A549 treated with ZK216348 at 1 μM for 4 hours (cell line): ENCODE measurements at places on chromosomes 4 and X. TPM values are rescaled to one million over a fixed set of nuclear protein-coding genes. Genes with fewer than 3 reads are reported as not detected.

PDZD4 gene
- 2.9 to 4.8 TPM (median 3.6 TPM) in 5 replicates for total RNA-seq

DUSP21 gene
- total RNA-seq = not detected in 5 replicates

CCNA2 gene
- 31.8 to 49.6 TPM (median 45.6 TPM) in 5 replicates for total RNA-seq

RAB40A gene
- not detected in 5 replicates for total RNA-seq

SLITRK2 gene
- not detected in 5 replicates for total RNA-seq

LRIT3 gene
- total RNA-seq = 0.06 to 0.13 TPM in 2 of 5 replicates, not detected in the others

TGIF2LX gene
- not detected in 5 replicates for total RNA-seq

APBB2 gene
- total RNA-seq = 6.0 to 11.7 TPM (median 10.4 TPM) in 5 replicates

KLB gene
- total RNA-seq = 0.06 to 0.14 TPM (median 0.11 TPM) in 5 replicates

BEX1 gene
- not detected in 5 replicates for total RNA-seq

CPLX1 gene
- total RNA-seq = 0.46 to 1.5 TPM (median 0.88 TPM) in 5 replicates

INPP4B gene
- 3.2 to 7.6 TPM (median 5.9 TPM) in 5 replicates for total RNA-seq

DMRTC1B gene
- total RNA-seq = 0.13 TPM in 1 of 5 replicates, not detected in the others

MAGEA1 gene
- total RNA-seq = 0.09 to 0.28 TPM (median 0.18 TPM) in 4 of 5 replicates, not detected in the other

CENPE gene
- 4.0 to 8.9 TPM (median 7.3 TPM) in 5 replicates for total RNA-seq

TCEANC gene
- 0.40 to 1.1 TPM (median 0.82 TPM) in 5 replicates for total RNA-seq

DIPK2B gene
- not detected in 5 replicates for total RNA-seq

GRPR gene
- 0.08 to 0.13 TPM in 2 of 5 replicates, not detected in the others for total RNA-seq

USP51 gene
- 0.32 to 0.78 TPM (median 0.59 TPM) in 5 replicates for total RNA-seq

MAGIX gene
- 1.3 to 3.7 TPM (median 3.6 TPM) in 5 replicates for total RNA-seq

SPANXA1 gene
- 0.23 to 0.46 TPM in 2 of 5 replicates, not detected in the others for total RNA-seq

BANK1 gene
- 0.65 to 1.0 TPM (median 0.73 TPM) in 5 replicates for total RNA-seq

ZCCHC4 gene
- total RNA-seq = 3.9 to 5.0 TPM (median 4.1 TPM) in 5 replicates

USP17L19 gene
- not detected in 5 replicates for total RNA-seq

UGT2B7 gene
- total RNA-seq = 0.16 to 0.39 TPM (median 0.21 TPM) in 5 replicates

NALF2 gene
- total RNA-seq = 3.7 to 6.2 TPM (median 5.4 TPM) in 5 replicates

SPANXC gene
- 0.74 to 2.4 TPM (median 0.76 TPM) in 3 of 5 replicates, not detected in the others for total RNA-seq

GPRASP1 gene
- total RNA-seq = 0.22 to 0.42 TPM (median 0.34 TPM) in 5 replicates

DCAF8L2 gene
- not detected in 5 replicates for total RNA-seq

TMEM31 gene
- total RNA-seq = 0.40 TPM in 1 of 5 replicates, not detected in the others

PHEX gene
- 0.28 to 0.62 TPM (median 0.43 TPM) in 5 replicates for total RNA-seq

SLC34A2 gene
- 0.19 TPM in 1 of 5 replicates, not detected in the others for total RNA-seq

CNOT6L gene
- 7.6 to 10.9 TPM (median 9.9 TPM) in 5 replicates for total RNA-seq

YIPF6 gene
- 28.7 to 37.8 TPM (median 30.6 TPM) in 5 replicates for total RNA-seq

PRR32 gene
- total RNA-seq = not detected in 5 replicates

FAT1 gene
- 131 to 191 TPM (median 153 TPM) in 5 replicates for total RNA-seq

ASMT gene
- 0.27 to 0.33 TPM (median 0.28 TPM) in 3 of 5 replicates, not detected in the others for total RNA-seq

PTPN13 gene
- total RNA-seq = 3.4 to 5.2 TPM (median 4.2 TPM) in 5 replicates

POF1B gene
- 1.9 to 3.1 TPM (median 2.6 TPM) in 5 replicates for total RNA-seq

SATL1 gene
- total RNA-seq = not detected in 5 replicates

EVC gene
- 8.3 to 14.9 TPM (median 11.9 TPM) in 5 replicates for total RNA-seq

PNMA6A gene
- 2.9 to 6.2 TPM (median 4.6 TPM) in 5 replicates for total RNA-seq

WWC2 gene
- 12.0 to 19.8 TPM (median 17.5 TPM) in 5 replicates for total RNA-seq

PASD1 gene
- total RNA-seq = not detected in 5 replicates
